ENCODE measurements at places on chromosomes 2 and 18.

GRCh38 chr2:216245391-216245975 lies 126.8 kb downstream of the MARCHF4 start:
- no peak for DNase-seq

DNA sequence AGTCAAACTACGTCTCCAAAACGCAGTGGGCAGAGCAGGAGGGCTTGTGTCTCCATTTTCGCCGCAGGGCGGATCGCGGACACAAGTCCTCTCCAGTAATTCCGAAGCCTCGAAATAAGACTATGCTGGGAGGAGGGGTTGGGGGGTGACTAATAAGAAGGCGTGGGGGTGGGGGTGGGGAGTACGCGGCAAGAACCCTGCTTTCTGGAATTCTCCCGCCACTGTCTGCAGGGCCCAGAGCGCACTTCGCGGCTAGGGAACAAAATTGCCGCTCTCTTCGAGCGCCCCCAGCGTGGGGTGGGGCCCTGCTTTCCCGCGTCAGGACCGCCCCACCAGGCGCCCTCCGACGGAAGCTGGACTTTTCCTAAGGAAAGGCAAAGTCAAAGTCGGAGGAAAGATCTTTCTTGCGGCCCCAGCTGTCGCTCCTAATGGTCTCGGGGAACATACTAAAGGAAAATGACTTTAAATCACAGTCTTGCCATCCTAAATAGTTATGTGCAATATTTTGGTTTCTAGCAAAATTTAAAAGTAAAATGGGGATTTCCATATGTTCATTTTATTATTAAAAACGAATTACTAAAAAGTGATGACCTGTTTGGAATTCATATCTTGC lies 11.9 kb downstream of the NR4A2 start:
- no peak for DNase-seq

GRCh38 chr18:76572518-76573247 lies 77.6 kb upstream of the ZNF516 start:
- DNase-seq: no peak

DNA sequence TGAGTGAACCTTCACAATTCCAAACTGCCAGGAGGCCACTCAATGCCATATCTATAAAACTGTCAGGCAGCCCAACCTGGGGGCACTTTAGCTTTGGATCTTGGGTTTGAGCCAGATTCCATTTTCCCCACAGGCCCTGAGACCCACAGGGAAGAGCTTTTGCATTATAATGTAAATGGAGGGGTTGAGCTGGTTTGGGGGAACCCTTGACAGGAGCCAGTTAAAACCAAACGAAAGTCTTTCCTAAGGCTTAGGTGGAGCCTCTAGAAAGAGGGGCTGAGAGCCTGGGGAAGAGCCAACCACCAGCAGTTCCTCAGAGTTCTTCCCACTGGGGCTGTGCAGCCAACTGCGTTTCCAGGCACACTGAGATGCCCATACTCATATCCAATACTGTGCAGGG lies 42.7 kb downstream of the BCL11A start:
- DNase-seq: no peak

DNA sequence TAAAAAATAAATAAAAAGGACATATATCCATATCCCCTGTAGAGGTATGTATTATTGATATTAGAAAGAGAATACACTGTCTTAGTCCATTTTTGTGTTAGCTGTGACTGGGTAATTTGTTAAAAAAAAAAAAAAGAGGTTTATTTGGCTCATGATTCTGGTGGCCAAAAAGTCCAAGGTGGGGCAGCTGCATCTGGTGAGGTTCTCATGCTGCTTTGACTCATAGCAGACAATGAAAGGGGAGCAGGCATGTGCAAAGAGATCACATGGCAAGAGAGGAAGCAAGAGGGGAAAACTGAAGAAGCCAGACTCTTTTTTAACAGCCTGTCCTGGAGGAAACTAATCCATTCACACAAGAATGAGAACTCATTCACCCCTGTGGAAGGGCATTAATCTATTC lies 101.6 kb upstream of the MAP4K3 start:
- DNase-seq: no peak

GRCh38 chr2:15881120-15881433 lies 59.3 kb upstream of the MYCN start:
- DNase-seq: no peak
